Left ventricle myocardium superior (tissue), 1 donor: ENCODE measurements at places on chromosomes 3 and 15.

- DNase-seq, result no peak
These were observed 847.4 kb downstream of the IGSF11 start for GRCh38 chr3:118187221-118187620.

DNA sequence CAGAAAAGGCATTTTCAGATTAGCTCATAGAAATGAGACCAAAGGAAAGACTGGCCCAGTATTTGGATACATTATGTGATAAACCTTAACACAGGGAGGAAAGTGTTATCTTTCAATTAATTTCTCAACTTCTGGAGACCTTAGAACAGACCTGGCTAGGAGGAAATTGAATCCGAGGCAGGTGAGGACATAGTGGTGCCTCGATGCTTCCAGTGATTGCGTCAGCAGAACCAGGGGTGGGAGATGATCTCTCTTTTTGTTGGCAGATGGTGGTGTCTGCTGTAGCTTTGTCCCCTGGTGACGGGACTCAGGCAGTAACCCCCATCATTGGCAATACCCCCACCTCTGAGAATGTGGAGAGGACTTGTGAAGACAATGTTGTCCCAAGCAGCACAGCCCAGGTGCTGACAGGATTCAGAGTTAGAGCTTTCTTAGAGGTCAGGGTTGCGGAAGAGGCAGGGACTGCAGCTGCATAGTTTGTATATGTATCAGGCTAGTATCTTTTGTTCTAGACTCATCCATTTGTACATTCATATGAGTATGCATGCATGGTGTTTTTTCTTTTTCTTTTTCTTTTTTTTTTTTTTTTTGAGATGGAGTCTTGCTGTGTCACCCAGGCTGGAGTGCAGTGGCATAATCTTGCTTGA, 27.9 kb upstream of the MUC20 start:
- DNase-seq, result no peak

DNA sequence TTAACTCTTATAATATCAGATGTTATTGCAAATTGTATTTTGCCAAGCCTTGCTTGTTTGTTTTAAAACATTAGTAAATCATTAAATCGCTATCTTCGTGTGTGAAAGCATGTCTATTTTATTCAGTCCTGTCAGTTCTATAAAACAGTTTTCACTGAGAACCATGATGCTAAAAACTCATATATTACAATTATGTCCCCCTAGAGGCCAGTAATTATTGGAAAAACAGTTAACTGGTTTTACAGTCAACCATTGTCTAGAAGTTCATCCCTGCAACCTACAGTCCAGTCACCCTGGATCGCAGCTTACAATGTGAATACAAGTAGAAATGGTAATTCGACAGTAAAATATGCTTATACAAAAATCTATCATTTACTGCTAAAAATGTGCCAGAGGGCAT, 311.5 kb upstream of the ROBO2 start:
- no peak for DNase-seq

GRCh38 chr3:141047168-141047567, 4.0 kb upstream of the SPSB4 start:
- no peak for DNase-seq

DNA sequence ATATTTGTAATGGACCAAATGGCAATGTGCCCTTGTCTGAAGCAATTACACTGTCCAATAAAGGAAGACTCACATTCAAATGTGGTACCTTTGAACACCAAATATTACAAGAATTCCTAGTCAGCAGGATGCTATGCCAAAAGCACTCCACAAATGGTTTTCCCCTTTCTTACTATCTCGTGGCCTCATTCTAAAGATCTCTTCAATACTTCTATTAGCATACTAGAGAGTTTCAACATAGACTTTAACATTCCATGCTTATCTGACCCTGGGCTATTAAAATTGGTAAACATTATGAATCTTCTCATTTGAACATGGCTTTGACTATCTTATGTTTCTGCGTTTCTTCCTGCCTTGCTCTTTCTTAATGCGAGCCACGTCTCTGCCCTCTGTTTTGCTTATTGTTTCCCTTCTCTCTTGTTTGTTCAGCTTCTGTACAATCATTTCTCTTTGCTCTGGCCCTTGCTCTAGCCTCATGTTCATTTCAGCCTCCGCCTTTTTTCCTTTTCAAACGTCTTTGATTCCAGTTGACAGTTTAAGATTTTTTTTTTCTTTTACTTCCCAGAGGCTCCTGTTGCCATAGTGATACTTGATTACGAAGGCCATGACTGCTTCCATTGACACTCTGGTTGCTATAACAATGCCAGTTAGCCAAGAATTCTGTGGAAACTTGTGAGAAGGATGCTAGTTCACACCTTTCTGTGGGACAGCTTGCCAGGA, 49.5 kb upstream of the SLC9A9 start:
- no peak for DNase-seq

DNA sequence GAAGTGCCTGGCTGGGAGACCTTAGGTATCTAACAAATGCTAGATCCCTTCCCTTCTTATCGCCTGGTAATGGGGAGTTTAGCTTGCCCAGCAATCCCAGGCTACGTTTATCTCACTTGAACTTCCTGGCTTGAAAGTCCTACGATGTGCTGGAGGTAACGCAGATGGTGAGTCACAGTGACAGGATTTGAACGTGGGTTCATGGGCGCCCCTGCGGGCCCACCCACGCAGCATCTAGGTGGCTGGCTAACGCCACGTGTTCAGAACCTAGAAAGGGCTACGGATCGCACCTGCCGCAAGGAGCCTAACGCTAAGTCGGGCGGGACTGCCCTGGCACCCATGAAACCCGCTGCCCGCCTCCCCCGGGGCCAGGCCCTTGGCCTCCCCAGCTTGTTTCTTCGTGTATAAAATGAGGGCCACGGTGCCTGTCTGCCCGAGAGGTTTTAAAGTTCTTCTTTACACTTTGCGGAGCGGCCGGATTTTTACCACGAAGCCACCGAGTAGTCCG, 600 bp upstream of the USP3 start:
- DNase-seq, result peak; percentile 71

- no peak for DNase-seq
These were observed 144.5 kb downstream of the ATP10A start for GRCh38 chr15:25718597-25718996.

DNA sequence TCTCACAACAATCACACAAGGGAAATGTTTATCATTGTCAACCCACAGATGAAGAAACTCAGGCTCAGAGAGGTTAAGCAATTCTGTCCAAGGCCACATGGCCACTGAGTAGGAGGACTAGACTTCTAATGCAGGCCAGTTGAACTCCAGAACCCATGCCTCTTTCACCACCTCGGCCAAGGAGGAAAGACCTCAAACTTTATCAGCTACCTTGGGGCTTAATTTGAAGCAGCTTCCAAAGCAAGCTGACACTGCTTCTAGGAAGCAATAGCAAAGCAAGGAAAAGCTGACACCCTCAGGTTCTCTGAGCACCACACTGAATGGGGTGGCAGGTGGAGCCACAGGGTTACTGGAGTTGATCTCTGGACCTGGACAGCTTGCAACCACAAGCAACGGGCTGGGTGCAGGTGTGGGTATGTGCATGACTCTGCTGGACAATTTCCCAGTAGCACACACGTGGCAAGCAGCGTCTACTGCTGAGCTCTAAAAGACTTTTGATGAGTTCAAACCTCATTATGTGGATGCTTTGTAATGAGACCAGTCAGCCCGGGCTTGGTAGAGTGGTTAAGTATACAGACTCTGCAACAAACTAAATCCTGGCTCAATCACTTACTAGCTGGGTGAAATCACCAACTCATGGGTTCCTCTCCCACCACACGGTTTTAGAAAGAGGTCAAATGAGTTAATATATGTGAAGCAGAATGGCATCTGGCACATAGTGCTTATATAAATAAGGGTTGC, 23.1 kb downstream of the CCNL1 start:
- DNase-seq, result peak; percentile 59

GRCh38 chr3:129330409-129330808, 51.7 kb downstream of the HMCES start:
- DNase-seq, result no peak

- no peak for DNase-seq
These were observed 31.3 kb downstream of the TARS3 start for GRCh38 chr15:101692801-101693598.

DNA sequence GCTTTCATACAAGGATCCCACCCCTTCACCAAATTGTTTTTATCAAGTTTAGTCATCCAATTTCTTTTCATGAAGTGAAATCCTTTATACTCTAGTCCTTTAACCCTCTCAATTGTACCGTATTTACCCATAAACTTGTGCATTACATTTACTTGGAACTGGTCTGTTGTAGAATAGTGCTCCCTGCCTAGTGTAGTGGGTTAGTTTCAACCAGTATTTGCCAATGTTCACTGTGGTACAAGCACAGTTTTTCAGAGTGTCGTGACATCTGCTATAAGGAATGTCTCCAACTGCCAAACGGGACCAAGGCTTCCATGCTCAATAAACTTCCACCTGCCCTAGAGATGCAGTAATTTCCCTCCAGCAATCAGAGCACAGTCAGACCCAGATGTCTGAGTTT, 211.9 kb downstream of the KCNAB1 start:
- no peak for DNase-seq

DNA sequence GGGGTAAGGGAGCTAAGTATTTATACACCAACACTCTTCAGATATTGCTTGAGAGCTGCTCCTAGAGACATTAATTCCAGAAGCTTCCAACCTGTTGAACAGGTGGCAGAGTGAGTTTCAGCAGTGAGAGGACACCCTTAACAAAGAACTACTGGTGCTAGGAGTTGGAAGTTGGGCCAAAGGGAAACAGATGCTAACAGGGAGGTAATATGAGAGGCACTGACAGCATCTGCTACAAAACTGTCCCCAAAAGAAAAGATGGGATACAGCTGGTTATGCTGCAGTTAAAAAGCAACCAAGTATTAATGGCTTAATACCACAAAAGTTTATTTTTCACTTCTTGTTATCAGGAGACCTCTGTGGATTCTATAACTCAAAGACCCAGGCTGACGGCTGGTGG, 104.5 kb upstream of the SATB1 start:
- DNase-seq, result no peak

DNA sequence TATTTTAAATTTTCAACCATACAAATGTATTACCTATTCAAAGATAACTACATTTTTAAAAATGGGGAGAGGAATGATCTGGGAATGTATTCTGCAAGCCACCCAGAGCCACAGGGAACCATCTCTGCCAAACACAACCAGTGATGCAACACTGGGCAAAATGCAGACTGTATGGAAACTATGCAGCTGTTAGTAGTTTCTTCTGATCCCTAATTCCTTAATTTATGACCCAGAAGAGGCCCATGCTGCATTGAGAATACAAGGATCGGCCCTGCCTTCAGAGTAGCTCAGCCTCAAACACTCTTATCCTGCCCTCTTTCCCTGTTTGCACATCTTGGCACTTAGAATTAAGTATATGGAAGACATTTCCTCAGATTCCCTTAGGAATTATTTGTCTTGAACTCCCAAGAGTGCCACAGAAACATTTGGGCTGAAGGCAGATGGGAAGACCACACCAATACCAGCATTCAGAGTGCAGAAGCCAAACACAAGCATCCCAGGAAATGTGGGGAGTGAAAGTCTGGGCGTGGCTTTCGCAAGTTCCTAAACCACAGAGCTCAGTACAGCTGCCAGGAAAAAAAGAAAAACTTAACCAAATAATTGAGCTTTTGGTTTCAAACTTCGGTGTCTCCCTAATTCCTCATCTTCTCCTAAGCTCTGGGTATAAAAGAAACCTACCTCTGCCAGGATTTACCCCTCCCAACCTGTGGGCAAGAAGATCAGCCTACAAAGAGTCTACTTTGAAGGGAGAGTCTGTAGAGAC, 5.3 kb downstream of the SNUPN start:
- DNase-seq, result no peak
